ENCODE measurements at places on chromosomes 7 and 10.

GRCh38 chr10:105857268-105858264, 1216.5 kb downstream of the SORCS3 start:
- DNase-seq = no peak

DNA sequence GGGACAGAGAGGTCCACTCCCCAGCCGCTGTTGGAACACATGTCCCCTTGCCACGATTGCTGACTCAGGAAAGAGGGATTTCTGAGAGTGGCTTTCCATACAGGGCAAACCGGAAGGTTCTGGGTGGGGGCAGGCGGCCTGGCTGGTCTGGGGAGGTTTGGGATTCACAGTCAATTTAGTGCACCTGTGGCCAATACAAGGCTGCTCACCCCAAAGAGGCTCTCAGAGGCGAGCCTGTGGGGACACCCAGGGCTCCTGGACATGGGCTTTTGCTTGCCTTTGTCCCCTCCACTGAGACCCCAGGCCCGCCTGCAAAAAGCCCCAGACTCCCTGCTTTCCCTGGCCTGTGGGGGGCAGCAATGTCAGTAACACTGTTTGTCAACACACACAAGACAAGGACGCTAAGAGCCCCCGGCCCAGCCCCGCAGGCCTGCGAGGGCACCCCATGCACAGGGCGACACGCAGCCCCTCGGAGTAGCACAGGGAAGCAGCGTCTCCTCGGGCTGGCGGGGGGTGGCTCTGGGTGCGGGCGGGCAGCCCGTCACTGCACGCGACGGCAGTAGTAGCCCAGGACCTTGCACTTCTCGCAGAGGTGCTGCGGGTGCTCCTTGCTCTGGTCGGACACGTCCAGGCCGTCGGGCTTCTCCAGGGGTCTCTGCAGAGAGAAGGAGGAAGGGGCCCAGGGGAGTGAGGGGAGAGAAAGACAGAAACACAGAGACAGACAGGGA, 38.7 kb downstream of the PPIF start:
- no peak for DNase-seq

- no peak for DNase-seq
Observed at GRCh38 chr7:126940723-126941307, 311.9 kb downstream of the GRM8 start.

DNA sequence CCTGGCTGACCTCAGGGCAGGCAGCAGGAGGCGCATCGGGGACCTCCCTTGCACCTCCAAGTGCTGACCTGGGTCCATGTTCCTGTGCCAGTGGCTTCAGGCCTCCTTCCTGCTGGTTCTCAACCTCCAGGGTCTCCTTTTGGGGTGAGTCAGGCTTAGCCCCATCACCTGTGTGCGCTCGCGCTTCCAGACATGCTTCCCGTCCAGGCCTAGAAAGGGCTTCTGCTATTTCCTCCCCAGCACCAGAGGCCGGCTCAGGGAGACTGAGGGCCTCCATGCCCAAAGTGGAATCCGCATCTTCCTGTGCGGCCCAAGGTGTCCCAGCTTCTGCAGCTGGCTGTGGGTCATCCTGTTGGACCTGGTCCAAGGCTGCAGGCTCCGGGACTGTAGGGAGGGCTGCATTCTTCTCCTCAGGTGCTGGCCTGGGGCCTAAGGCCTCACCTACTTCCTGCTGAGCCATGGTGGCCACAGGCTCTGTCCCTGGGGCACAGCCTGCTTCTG, 5.9 kb downstream of the NACAD start:
- DNase-seq = no peak

- DNase-seq = no peak
Observed at GRCh38 chr7:12764458-12764891, 77.0 kb downstream of the ARL4A start.

- DNase-seq = no peak
Observed at GRCh38 chr10:6114805-6115341, 26.0 kb downstream of the RBM17 start.

- DNase-seq = no peak
Observed at GRCh38 chr7:47738563-47739166, 156.8 kb upstream of the TNS3 start.

DNA sequence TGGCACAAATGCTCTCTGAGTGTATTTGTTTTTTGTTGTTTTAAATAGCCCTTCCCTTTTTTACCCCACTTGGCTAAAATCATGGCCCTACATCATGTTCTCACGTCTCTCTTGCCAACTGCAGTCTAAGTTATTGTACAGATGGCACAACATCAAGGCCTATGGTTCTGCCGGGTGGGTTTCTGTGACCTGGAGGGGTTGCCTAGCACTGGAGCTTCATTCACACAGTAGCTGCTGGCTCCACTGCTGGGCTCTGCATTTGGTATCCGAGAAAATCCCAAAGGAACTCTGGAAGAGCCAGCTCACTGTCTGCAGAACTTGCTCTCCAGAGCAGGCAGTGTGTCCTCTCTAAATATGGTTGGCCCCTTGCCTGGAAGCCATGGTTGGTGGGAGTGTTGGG, 120.6 kb downstream of the LRRC4 start:
- DNase-seq = no peak

- no peak for DNase-seq
Observed at GRCh38 chr10:51047857-51048256, 26.4 kb upstream of the PRKG1 start.

GRCh38 chr7:68576366-68576765, 1021.9 kb upstream of the AUTS2 start:
- DNase-seq = no peak

GRCh38 chr7:130430841-130431666, 9.8 kb downstream of the CEP41 start:
- no peak for DNase-seq

DNA sequence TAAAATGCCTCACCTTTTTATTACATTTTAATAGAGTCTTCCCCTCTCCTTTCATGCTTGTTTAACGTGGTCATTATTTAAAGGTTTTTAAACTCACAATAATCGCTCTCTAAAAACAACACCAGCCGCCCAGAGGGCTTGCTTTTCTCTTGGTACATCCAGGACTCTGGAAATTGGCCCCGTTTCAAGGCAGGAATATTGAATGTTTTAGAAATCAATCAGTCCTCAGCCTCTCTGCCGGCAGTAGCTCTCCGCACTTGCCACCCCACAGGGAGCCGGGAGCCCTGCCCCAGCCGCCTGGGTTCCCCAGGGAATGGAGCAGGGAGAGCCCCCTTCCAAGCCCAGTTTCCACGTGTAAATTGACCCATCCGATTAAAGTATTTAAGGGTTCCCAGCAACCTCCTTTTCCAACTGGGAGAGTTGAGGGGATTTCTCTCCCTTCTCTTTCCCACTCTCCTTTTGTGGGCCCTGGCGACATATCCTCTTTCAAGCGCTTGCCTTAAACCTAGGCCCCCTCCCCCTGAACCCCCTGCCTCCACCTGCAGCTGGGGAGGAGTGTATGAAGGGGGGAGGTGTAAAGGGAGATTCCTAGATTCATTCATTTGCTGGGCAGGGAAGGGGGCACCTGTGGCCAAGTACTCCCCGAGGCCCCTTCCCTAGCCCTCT, 1.9 kb downstream of the FGF8 start:
- no peak for DNase-seq

- no peak for DNase-seq
Observed at GRCh38 chr10:47087667-47088066, 176.4 kb downstream of the PTPN20 start.

DNA sequence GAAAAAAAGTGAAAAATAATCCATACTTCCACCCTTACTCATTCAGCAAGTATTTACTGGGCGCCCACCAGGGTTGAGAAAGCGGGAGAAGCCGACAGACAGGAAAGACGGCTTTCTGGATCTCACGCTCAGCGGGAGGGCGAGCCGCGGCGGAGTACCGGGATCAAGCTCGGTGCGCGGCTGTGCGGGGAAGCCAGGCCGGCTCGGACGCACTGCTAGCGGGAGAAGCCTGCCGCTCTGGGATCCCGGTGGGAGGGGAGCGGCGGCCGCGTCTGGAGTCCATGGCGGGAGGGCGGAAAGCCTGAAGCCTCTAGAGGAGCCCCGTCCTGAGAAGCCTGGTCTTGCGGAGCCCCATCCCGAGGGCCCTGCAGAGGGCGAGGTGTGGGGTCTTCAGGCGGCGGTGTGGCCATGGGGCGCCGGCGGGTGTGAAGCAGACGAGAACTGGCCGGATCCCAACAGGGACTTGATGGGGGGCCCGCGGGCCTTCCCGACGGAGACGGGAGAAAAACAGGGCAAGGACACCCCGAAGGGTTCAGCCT, 82.9 kb downstream of the VIPR2 start:
- no peak for DNase-seq

DNA sequence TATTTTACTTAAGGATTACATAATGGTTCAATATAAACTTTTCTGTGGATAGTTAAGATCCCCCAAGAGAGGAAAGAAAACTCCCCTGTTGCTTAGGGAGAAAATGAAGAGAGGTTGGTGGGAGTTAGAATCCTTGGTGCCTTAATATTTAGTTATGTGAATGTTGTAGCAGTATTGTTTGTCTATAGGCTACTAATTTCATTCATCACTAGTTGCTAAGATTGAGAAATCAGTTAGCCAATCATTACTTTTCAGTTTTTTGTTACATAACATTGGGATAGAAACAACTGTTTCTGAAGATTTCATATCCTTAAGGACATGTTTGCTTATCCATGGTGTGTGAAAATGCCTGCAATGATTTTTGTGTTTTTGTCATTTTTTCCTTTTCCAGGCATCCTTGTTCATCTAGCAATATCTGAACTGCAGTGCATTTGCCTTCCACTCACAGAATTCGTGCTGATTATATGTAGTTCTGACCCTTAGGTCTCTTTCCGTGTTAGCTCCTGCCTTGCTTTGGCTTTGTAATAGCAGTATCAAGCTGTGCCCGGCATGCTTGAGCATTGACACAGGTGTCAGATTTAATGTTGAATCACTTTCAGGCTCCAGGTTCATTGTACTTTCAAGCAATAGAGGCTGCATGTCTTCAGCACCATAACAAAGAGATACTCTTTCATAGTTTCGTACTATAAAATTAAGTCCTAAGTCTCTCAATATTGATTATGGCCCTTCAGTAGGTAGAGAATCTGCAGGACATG, 85.0 kb downstream of the PODXL start:
- DNase-seq = no peak

- no peak for DNase-seq
Observed at GRCh38 chr7:116697761-116698160, 25.8 kb downstream of the MET start.

GRCh38 chr10:1535301-1535965, 201.9 kb downstream of the ADARB2 start:
- no peak for DNase-seq

DNA sequence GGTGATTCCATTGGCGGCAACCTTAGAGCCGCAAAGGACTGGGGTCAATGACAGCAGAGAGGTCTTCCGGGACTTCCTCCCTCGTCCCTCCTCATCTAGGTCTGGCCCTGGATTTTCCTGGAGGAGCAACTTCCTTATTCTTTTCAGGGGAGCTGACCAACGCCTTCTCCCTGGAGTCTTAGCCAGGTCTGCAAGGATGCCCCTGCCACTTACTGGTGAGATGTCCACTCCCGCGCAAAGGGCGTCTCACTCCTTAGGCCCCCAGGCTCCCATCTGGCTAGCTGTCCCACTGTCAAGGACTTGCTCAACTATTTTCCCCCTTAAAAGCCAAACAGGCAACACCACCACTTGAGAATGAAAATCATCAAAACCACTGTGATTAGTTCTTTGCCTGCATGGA, 42.0 kb upstream of the NMT2 start:
- no peak for DNase-seq

DNA sequence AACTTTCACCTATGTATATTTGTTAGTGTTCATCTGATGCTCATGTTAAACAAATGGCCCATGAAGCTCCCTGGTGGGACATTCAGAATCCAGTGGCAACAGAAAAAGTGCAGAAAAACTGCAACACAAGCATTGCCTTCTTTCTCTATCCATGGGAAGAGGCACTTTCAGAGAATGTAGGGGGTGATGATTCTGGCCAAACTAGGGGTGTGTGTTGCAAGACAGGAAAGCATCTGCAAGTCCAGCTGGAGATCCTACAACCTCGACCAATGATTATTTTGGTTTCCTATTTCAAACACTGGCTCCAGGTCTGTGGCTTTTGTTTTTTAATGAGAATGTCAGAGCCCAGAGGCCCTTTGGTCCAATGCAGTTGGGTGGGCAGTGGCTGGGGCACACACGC, 198.7 kb downstream of the CXCL12 start:
- no peak for DNase-seq

DNA sequence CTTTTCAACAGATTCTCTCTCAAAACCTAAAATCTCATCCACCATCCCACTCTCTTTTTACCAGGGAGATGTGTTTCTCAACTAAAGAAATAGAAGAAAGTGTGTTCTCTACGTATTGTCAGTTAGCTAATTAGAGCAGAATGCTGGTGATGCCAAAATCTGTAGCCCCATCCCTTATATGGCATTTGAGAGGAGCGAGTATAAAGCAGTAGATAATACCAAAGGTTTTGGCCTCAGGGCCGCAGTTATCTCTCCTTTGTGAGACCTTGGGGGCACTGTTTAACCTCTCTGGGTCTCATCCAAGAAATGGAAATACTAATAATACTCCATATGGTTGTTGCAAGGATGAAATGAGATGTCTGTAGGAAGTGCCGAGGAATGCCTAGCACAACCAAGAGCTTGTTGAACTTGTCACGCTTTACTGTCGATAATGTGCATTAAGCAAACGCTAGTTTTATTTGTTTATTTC, 456 bp upstream of the DLD start:
- peak; percentile 32 for DNase-seq

DNA sequence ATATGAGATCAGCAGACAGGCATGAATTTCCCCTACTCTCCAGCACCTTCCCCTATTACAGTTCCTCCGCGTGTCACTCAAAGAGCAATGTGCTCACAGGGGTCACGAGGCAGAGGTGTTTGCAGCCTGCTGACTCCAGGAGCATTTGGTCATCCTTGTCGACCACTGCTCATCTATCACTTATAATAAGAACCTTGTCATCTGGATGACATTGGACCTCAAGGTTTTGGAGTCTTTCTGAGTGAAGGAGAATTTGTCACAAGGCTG, 32.9 kb upstream of the PLPP4 start:
- no peak for DNase-seq

DNA sequence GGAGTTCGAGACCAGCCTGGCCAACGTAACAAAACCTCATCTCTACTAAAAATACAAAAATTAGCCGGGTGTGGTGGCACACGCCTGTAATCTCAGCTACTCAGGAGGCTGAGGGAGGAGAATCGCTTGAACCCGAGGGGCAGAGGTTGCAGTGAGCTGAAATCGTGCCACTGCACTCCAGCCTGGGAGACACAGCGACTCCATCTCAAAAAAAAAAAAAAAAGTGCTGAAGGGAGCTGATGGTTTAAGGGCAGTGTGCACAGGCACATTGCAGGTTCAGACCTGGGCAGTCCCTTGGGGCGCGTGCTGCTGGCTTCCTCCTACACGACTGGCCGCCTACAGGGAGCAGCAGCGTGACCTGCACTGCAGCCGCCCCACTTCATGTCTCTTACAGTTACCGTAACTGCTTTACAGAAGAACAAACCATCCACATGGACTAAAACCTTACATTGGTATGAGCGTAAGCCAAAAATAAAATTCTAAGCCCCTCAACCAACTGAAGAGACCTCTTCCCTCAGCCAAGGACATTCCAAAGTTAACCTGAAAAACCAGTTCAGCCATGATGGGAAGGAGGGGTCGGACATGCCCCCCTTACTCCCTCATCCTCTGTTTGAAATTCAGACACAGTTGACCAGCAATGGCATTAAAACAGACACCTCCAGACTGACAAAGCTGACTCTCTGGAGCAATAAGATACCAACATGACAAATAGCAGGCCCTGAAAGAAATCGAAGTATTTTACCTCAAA, 262.2 kb downstream of the ZMYND11 start:
- no peak for DNase-seq

All from CD4-positive, alpha-beta T cell treated with Interleukin-12 subunit alpha and Interleukin-12 subunit beta, for 1 hour (primary cell).